CD4-positive, alpha-beta T cell treated with Interleukin-15 for 4 hours (primary cell): ENCODE measurements at places on chromosomes 2 and 18.
A peak's percentile ranks its signal among the peaks of the same experiment; 100 is the strongest.

DNA sequence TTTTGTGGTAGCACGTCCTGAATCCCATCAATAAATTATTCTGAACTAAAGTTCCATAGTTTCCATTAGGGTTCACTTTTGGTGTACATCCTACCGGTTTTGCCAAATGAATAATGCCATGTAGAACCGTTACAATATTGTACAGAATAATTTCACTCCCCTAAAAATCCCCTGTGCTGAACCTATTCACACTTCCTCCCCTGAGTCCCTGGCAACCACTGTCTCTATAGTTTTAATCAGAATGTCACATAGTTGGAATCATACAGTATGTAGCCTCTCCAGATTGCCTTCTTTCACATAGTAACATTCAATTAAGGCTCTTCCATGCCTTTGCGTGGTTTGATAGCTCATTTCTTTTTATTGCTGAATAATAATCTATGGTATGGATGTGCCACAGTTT lies 9.6 kb upstream of the CASP8 start:
- no peak for DNase-seq

DNA sequence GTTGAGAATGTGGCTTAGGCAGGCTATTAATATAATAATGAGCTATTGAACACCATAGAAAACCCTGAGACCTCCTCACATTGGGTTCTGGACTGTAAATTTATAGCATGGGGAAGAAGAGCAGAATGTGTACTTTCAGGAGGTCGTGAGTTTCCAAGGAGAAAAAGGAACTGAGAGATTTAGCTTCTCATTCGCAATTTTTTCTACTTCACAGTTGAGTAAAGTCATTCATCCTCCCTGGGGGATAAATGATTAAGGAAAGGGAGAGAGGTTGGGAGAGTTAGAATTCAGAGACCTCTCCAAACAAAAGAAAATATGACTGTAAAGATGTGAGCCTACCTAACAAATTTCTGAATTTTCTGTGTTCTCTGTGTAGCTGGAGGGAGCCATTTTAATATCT lies 205.8 kb upstream of the CYRIA start:
- no peak for DNase-seq

- DNase-seq, result no peak
Measured at GRCh38 chr2:72999729-73000725, 71.5 kb downstream of the SFXN5 start.

GRCh38 chr18:75128911-75129716 lies 79.8 kb downstream of the PTGR3 start:
- no peak for DNase-seq

DNA sequence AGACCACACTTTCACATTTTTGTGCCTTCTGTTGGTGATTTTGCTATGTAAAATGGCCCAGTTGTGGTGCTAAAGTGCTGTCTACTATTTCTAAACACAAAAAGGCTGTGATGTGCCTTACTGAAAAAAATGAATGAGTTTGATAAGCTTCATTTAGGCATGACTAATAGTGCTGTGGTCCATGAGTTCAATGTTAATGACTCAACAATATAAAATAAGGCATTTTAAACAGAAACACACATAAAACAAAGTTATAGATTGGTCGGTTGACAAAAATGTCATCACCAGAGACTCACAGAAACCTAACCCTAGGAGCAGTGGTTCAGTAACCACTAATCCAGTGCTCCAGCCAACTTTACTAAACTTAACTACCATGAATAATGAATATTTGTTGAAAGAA lies 160.0 kb downstream of the DNAH6 start:
- DNase-seq, result no peak

DNA sequence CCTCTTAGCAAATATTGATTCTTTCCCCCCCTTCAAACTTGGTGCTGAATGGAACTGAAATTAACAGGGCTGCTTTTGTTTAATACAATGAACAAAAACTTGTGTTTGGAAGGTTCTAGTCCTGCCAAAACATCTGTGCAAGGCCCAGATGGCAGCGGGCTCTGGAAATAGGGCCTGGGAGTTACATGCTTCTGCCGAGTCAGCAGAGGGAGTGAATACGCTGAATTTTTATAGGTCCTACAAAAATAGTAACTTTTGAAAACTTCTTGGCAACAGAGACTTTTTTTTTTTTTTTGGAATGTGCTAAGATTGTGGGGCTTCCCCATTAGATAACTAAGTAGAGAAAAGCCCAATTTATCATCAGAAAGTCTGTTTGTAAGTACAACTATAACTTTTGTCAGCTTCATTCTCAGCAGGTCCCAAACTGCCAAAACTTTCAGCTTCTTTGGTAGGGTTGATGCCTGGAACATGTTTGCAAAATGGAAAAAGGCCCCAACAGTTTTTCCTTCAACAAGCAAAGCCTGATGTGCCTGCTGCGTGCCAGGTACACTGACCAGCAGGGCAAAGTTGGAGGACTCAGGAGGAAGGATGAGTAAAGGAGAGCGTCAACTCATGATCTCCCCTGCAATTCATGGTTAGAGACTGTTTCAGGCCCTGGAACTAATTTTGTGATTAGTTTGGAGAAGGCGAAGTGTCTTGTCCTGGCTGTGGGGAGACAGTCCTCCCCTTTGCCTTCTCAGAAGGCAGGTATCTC lies 45.1 kb upstream of the HDAC4 start:
- DNase-seq, result no peak

DNA sequence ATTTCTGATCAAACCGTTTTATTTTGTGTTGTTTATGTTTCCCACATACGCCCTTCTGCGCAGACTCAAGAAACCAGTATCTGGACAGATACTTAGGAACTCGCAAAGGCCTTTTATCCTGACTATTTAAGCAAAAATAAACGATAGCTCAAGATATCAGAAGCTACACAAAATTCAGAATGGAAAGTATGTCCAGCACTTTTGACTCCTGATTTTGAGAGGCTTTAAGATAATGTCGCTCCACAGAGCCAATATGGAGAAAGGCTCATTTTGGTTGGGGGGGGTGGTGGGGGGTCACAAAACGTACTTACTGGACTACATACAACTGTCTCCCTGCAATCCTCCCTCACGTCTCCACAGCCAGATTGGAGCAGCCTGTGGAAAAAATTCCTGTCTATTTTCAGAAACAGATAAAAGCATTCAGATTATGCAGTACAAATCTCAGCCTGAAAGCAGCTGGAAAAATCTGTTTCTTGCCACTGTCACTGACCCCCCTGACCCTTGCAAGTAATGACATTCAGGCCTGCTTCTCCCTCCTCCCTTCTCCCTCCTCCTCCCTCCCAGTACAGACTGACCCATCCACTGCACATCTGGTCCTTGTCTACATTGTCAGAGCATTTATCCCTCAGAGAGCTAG lies 34.9 kb upstream of the LCLAT1 start:
- no peak for DNase-seq

- DNase-seq, result no peak
Measured at GRCh38 chr2:134039912-134040581, 213.8 kb upstream of the MGAT5 start.

DNA sequence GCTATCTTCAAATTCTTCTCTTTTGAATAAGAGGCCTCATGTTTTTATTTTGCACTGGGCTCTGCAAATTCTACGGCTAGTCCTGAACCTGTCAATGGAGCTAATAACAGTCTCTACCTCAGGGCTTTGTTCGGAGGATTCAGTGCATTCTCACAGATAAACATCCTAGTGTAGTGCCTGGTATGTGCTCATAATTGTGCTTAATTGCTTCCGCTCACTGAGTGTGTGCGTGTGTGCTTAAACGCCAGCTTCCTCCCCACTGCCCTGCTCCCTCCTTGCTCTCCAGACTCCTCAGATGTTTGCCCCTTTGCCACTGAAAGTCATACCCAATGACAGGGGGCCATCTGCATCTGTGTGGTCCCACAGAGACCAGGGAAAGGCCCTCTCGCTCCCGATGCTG lies 6.7 kb downstream of the GYPC start:
- DNase-seq, result no peak

DNA sequence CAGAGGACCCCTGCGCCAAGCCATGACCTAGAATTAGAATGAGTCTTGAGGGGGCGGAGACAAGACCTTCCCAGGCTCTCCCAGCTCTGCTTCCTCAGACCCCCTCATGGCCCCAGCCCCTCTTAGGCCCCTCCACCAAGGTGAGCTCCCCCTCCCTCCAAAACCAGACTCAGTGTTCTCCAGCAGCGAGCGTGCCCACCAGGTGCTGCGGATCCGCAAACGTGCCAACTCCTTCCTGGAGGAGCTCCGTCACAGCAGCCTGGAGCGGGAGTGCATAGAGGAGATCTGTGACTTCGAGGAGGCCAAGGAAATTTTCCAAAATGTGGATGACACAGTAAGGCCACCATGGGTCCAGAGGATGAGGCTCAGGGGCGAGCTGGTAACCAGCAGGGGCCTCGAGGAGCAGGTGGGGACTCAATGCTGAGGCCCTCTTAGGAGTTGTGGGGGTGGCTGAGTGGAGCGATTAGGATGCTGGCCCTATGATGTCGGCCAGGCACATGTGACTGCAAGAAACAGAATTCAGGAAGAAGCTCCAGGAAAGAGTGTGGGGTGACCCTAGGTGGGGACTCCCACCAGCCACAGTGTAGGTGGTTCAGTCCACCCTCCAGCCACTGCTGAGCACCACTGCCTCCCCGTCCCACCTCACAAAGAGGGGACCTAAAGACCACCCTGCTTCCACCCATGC lies 3.0 kb downstream of the PROC start:
- no peak for DNase-seq

GRCh38 chr2:190792956-190793888 lies 87.4 kb upstream of the GLS start:
- no peak for DNase-seq

DNA sequence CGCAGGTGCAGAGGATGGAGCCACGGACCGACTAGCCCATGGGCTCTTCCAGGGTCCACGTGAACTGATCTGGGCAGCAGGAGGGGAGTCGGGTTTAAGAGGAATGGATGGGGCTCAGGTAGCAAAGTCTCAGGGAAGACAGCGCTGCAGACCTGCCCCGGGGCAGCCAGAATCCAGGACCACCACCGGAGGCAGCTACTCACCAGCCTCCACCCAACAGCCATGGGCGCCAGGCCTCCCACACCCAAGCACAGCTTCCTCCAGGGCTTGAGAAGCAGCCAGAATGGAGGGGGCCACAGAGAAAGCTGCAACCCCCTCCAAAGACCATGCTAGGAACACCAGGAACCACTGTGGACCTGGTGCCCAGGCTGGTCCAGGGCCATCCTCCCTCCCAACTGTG lies 164.3 kb downstream of the TWIST2 start:
- no peak for DNase-seq

- DNase-seq, result no peak
Measured at GRCh38 chr18:44025421-44025820, 655.3 kb upstream of the SETBP1 start.

DNA sequence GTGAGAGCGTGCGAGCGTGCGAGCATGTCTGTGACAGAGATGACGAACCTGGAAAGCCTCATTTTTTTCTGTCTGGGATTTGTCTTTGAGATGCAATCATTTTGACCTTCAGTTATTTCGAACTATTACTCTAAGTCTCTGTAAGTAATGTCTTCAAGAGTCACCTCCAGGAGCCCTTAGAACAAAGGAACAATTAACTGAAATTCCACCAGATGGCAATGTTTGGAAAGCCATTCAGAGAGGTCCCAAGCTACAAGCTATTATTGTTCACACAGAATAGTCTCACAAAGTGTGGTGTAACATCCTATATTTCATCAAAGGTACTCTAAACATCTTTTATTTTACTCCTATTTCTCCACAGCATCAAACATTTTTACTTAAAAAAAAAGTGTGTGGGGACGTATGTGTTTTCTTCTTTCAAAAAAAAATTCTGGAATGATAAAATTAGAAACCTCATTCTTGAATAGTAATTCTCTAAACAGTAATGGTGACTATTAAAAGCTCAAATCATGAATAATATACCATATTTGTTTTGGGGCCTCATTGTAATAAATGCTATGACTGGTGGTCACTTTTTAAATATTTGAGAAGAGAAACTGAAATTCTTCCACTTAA lies 35.1 kb upstream of the MAPRE2 start:
- peak; percentile 70 for DNase-seq

- DNase-seq, result no peak
Measured at GRCh38 chr2:120269076-120269744, 16.6 kb downstream of the RALB start.

GRCh38 chr2:43958397-43959275 lies 37.2 kb downstream of the LRPPRC start:
- no peak for DNase-seq

DNA sequence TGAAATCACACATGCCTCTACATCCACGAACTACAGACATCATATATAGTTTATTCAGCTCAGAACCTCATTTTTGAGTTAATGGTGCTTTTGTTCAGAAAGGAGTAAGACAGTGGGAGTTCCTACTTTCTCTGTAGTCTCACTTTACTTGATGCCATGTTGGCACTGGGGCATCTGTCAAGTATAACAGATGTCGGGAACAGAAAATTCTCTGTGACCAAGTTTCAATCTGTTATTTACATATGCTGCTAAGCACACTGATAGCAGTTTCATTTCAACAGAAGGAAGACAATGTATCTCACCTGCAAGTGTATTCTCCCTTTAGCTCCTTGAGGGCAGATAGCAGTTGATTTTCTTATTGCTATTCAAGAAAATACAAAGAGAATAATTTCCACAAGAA lies 774.1 kb downstream of the METTL4 start:
- DNase-seq, result no peak

- peak; percentile 75 for DNase-seq
Measured at GRCh38 chr2:207163053-207163755, 2.5 kb downstream of the KLF7 start.

DNA sequence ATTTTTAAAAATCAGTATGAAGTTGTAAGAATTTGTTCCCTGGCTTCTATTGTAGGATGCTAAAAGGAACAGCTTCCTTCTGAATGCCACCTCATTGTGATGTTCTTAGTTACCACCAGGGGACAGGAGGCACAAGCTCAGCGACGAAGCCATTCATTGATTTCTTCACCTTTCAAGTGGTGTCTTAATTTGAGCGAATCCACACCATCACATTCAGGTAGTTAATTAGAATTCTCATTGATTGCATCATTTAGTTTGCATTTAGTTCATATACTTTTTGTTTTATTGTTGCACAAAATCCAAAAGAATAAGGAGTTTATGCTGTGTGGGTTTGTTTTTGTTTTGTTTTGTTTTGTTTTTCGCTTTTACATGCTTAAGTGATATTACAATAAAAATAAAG lies 23.1 kb downstream of the CYP27C1 start:
- peak; percentile 6 for DNase-seq

DNA sequence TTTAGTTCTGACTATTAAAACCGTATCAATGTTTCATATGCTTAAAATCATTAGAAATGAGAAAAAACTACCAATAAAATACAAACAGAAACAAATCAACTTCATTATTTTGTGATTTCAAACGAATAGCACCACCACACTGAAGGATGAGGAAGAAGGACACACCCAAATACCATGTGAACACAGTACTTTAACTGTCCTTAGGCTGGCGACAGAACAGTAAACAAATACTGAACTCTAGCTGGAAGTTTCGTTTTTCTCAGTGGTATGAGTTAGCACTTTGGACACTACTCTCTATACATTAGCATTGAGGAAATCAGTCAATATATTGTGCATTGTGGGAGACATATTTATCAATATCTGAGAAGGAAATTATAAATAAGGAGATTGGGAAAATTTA lies 202.4 kb upstream of the AGAP1 start:
- no peak for DNase-seq

DNA sequence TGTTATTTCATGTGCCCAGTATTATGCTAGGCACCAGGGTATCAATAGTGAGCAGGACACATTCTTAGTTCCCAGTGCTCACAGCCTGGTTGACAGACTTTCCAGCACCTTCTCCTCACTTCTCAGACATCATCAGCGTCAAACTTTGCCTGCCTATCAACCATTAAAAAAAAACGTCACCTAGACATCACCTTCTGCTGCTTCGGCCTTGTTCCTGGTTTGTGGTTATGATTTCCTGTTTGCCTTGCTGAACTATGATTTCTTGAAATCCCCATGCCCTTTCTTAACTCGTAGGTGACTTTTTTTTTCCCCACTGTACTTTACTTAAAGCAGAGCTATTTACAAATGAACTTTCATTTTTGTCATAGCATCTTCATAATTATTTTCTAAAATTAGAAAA lies 60.4 kb upstream of the NABP1 start:
- peak; percentile 80 for DNase-seq
